PC-9 (cell line): ENCODE measurements at places on chromosomes 1 and 21. TPM values are rescaled to one million over a fixed set of nuclear protein-coding genes. Genes with fewer than 3 reads are reported as not detected.

The C1orf94 gene
- total RNA-seq: not detected in 2 replicates

The DRAXIN gene
- total RNA-seq: not detected in 2 replicates

The SPTA1 gene
- not detected in 2 replicates for total RNA-seq

The GPR89B gene
- total RNA-seq: 13.6 and 15.9 TPM in 2 replicates

The C1orf141 gene
- not detected in 2 replicates for total RNA-seq

The TMEM200B gene
- total RNA-seq: 1.1 and 1.2 TPM in 2 replicates

The OR2L13 gene
- not detected in 2 replicates for total RNA-seq

The CYP4A22 gene
- total RNA-seq: not detected in 2 replicates

The EVI5 gene
- total RNA-seq: 32.0 and 33.9 TPM in 2 replicates

The PPP1R8 gene
- 29.2 and 38.4 TPM in 2 replicates for total RNA-seq

The ADGRL4 gene
- total RNA-seq: not detected in 2 replicates

The CD53 gene
- total RNA-seq: not detected in 2 replicates

The TRIM63 gene
- total RNA-seq: not detected in 2 replicates

The C1orf226 gene
- total RNA-seq: 10.5 and 11.3 TPM in 2 replicates

The FAM72D gene
- total RNA-seq: 8.3 TPM in 2 replicates

The GNAT2 gene
- 0.52 and 0.63 TPM in 2 replicates for total RNA-seq

The SPATA45 gene
- total RNA-seq: not detected in 2 replicates

The MR1 gene
- total RNA-seq: 11.2 and 15.5 TPM in 2 replicates
